ENCODE measurements at places on chromosomes 12 and 14.

DNA sequence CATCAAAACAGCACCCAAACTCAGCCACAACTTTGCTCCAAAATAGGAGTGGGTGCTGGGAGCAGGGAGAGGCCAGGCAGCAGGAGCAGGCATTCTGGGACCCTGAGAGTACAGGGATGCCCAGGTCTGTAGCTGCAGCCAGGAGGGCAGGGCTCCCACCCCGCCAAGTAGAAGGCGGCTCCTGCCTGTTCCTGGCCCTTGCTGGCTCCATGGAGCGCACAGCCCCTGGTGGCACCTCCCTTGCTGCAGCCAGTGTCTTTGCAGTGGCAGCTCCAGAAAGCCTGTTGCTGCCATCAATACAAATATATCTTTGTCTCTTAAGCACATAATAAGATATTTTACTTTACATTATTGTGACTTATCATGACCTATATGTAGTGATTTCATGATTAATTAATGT, 1096.5 kb downstream of the FSCB start:
- DNase-seq: no peak

GRCh38 chr12:6072302-6072752, 52.1 kb downstream of the VWF start:
- DNase-seq: no peak

GRCh38 chr12:117523971-117524370, 162.5 kb upstream of the NOS1 start:
- no peak for DNase-seq

GRCh38 chr12:132646850-132647249, 28.3 kb downstream of the P2RX2 start:
- no peak for DNase-seq

DNA sequence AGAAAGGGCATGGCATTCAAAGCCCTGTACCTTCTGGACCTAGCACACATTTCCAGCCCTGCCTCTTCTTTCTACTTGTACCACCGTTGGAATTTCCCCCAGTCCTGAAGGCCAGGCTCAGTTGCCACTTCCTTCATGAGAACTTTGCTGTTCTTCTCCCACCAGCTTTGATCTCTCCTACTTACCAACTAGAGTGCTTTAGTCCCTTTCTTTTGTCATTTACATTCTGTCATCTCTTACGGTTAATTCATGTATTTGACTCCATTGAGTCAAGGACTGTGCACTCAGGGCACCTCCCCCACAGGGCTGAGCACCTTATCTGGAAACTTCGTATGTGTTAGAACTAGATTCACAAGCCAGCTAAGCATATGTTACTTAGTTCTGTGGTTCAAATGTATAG, 26.3 kb downstream of the BICDL1 start:
- no peak for DNase-seq

- DNase-seq: no peak
Measured at GRCh38 chr12:12171991-12172511, 94.8 kb downstream of the LRP6 start.

GRCh38 chr12:120903412-120904196, 554 bp downstream of the SPPL3 start:
- DNase-seq: no peak

DNA sequence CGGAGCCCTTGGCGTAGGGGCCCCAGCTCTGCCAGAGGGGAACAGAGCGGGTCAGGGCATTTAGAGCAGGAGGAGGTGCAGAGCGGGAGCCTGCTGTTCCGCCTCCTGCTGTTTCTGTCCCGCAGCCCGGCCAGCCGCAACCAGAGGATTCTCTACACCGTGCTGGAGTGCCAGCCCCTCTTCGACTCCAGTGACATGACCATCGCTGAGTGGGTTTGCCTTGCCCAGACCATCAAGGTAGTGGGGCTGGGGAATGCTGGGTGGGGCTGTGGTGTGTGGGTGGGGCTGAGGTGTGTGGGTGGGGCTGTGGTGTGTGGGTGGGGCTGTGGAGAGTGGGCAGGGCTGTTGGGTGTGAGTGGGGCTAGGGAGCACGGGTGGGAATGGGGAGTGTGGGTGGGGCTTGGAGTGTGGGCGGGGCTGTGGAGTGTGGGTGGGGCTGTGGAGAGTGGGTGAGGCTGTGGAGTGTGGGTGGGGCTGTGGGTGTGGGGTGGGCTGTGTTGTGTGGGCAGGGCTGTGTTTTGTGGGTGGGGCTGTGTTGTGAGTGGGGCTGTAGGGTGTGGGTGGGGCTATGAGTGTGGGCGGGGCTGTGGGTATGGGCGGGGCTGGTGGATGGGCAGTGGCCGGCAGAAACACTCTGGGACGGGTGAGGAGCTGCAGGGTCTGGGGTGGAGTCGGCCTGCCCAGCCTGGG, 8.0 kb downstream of the ASPG start:
- DNase-seq: no peak
